ENCODE measurements at places on chromosomes 16 and 17.
A peak's percentile ranks its signal among the peaks of the same experiment; 100 is the strongest.

DNA sequence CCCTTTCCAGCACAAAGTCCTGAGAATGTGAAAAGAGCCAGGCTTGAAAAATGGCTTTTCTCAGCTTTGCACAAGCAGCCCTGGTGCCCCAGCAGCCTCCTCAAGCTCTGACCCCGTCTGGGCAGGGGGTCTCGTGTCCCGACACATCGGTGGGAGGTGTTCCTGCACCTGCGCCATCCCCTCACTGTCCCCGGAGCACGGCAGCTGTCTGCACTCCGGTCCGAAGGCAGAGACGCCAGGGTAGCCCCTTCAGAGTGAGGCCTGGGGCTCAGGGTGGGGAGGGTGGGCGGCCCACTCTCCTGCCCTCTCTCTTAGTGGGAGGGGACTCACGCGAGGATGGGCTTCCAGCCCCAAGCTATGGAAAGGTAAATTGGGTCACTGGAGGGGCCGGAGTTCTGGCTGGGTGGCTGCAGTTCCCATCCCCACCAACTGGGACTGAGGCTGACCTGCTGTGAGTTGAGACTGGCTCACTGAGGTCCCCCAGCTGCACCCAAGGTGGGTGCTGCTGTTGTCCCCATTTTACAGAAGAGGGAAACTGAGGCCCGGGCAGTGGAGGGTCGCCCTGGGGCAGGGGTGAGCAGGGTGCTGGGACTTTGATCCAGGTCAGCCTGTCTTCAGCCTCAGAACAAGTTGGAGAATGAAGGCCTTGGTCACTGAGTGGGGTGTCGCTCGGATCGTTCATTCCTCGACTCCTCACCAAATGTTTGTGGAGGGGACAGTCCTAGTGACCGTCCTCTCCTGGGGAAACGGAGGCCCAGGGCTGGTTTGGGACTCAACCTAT lies 2.3 kb upstream of the BAIAP3 start:
- DNase-seq: no peak

- no peak for DNase-seq
Measured at GRCh38 chr17:65035704-65036103, 20.8 kb downstream of the GNA13 start.

DNA sequence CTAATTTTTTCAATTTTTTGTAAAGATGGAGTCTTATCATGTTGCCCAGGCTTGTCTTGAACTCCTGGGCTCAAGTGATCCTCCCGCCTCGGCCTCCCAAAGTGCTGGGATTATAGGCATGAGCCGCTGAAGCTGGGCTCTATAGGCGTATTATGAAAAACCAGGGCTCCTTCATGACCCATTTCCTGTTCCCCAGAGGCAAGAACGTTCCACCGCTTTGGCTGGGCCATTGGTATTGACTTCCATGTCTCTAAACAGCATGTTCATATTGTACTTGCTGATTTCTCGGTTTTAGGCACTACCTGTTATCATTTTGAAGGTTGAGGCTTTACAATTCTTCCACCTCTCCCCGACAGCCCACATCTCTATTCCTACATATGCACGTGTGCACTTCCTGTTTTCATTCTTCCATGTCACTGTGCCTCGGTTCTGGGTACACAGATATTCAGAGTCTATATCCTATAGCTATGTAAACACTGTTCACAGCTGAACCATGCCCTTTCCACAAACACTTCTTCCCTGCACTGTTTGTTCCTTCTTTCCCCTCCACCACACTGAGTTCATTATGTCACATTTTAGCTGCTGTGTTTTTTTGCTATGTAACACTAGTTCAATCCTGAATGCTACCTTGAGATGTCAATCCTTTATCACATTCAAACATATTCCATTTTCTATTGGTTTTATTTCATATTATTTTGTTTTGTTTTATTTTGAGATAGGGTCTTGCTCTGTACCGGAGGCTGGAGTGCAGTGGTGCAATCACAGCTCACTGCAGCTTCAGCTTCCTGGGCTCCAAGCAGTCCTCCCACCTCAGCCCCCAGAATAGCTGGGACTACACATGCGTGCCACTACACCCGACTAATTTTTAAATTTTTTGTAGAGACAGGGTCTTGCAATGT lies 16.8 kb upstream of the MAPK3 start:
- no peak for DNase-seq

DNA sequence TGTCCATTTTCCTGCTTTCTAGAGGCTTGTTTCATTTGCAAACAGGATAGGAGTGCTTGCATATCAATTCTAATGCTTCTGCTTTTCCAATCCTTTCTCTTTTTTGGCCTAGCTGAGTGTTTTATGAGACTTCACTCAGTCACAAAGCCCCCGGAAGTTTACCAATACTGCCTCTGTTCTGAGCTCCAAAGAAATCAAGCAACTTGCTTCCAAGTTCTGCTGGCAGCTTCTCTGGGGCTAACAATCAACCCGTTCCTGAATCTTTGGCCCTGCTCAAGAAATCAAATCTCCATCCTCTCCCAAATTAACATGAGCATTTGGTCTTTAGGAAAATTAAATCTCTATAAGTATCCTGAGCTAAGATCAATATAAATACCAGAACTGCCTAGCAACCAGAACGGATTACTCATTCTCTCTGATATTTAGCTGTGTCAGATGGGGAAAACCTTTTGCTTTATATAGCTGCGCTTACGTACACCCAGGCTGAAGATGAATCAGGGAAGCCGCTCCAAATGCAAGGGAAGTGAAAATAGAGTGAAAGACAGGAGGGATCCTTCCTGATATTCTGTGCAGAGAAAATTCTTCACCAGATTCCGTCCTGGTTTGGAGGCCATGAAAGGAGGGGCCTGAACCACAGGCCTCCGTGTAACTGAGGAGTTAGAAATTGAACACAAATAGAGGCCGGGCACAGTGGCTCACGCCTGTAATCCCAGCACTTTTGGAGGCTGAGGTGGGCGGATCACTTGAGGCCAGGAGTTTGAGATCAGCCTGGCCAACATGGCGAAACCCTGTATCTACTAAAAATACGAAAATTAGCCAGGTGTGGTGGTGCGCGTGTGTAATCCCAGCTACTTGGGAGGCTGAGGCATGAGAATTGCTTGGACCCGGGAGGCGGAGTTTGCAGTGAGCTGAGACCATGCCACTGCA lies 23.3 kb upstream of the GRB2 start:
- peak; percentile 53 for DNase-seq

GRCh38 chr16:66093191-66093590 lies 273.3 kb upstream of the CDH5 start:
- DNase-seq: no peak

DNA sequence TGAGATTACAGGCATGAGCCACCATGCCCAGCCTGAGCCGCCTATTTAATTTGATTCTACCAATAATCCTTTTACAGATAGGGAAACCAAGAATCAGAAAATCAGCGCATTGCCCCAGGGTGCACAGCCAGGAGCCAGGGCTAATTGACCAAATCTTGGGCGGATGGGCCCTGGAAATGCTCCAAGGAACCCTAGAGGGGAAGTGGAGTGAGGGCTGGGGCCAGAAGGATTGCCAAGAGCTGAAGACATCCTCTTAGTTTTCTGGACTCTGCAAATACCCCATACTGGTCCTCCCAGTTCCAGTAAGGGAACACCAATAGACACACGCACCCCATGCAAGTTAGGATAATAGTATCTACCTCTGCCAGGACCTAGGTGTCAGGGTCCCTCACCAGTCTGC lies 3.8 kb downstream of the FHOD1 start:
- no peak for DNase-seq

- peak; percentile 53 for DNase-seq
Measured at GRCh38 chr17:67293251-67294203, 48.5 kb upstream of the HELZ start.

DNA sequence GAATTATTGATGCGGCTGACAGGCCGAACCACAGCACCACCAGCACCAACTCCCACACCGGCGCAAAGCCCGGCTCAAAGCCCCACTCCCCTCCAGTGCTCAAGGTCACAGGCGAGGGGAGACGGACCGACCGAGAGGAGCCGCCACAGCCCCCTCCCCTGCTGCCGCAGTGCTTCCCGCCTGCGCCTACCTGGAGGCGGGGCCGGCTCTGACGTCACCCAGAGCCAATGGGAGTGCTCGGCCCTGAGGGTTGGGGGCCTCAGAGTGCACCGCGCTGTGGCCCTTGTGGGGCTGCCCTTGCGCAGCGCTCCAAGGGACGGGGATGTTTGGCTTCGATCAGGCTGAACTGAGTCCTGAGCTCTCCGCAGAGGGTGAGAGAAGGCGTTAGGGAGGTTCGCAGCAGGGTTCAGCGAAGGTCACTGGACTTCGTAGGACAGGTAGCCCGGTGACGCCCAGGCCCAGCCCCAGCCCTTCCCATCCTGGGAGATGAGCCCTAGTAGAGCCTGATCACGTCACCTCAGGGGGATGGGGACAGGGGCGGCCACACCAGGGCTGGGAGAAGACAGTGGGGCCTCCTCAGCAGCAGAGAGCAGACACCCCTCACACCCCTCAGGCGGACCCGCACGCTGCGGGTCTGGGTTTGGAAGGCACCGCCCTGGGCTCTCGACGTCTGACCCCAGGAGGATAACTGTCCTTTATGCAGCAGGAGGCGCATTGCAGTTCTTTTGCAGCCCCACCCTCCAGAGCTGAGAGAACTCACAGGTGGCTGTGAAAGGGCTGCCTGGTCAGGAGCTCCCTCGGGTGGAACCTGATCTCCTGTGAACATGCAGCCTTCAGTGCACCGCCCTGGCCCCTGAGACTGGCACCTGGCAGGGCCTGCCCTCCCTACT lies 1.5 kb downstream of the NDRG4 start:
- no peak for DNase-seq

DNA sequence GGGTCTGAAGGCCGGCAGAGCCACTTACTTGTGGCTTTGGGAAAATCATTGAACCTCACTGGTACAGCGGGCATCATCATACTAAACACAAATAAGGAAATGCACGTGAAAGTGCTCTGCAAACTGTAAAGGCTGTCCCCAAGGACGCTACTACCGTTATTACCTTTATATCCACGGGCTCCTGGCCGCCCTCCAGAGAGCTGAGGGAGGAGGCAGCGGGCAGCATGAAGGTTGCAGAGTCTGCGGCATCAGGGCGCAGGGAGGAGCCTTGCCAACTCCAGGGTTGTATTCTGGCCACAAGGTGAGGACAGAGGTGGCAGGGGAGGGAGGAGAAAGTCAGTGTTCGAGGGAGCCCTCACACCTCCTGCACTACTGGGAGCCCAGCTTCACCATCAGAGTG lies 68.3 kb upstream of the GCSH start:
- DNase-seq: no peak
